ENCODE measurements at places on chromosomes 6 and 20.

- DNase-seq, result no peak
Observed at GRCh38 chr6:154001494-154002285, 37.4 kb upstream of the OPRM1 start.

DNA sequence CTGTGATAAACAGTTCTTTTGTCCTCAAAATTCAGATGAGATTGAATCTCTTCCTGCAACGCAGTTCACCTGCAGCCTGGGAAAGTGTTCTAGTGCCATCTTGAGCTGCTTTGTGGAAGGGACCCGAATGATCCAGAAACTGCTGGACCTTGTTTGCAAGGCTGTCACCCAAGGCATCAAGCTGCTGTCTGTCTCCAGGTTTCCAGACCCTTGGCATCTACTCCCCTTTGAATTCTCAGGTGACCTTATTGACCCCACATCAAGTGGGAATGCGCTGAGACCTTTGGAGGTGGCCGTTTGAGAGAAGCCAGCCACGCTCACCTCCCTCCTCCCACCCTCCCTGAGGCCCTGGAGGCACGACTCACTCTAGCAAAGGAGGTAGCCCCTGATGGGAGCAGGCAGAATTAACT, 112.5 kb downstream of the EDN3 start:
- DNase-seq, result no peak

- DNase-seq, result no peak
Observed at GRCh38 chr6:13066820-13067219, 261.5 kb downstream of the TBC1D7 start.

GRCh38 chr6:160238761-160239751, 19.6 kb downstream of the SLC22A2 start:
- no peak for DNase-seq

GRCh38 chr6:106037060-106037459, 49.1 kb upstream of the PRDM1 start:
- DNase-seq, result no peak

DNA sequence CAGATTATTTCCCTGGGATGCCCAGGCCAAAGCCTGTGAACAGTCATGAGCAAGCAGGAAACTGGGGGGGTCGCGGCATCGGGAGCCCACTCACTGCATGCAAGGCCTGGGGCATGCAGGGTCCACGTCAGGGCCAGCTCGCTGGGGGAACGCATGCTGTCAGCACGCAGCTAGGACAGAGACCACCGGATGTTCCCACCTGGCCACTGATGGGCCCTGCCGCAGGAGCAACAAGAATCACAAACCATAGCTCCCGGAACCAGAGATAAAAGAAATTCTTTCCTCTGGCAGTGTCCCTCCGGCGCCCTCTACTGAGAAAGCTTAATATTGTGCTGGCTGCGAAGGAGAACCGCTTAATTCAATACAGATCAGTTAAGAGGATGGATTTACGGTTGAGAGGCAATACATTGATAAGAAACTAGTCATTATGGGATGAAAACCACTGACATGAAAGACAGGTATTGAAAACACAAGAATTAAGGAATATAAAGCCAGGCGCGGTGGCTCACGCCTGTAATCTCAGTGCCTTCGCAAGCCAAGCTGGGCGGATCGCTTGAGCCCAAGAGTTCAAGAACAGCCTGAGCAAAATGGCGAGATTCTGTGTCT, 32.6 kb downstream of the C6orf15 start:
- DNase-seq, result peak; percentile 66

DNA sequence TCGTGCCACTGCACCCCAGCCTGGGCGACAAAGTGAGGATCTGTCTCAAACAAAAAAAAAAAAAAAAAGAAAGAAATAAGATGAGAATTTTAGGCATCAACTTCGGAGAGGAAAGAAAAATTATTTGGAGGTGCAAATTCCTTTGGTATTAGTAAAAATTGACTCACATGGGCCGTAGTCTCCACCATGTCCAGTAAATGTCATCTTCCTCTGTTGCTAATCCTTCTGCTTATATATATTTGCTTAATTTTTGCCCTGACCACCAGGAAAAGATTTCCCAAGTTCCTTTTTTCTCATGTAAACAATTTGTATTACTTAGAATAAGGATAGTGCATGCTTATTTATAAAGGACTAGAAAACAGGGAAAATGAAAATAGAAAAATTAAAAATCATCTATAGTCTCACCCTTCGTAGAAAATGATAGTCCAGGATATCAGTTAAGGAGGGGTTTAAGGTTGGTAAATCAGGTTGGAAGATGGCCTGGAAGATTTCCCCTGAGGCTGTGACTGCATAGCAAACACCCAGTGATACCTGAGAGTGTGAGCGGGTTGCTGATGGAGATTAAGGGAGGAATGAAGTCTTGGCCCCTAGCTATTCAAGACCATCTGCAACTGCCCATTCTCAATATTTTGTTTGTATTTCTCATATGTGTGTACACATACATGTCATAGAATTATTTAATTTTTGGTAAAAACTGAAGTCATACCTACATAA, 240.8 kb downstream of the ZNF217 start:
- DNase-seq, result no peak

DNA sequence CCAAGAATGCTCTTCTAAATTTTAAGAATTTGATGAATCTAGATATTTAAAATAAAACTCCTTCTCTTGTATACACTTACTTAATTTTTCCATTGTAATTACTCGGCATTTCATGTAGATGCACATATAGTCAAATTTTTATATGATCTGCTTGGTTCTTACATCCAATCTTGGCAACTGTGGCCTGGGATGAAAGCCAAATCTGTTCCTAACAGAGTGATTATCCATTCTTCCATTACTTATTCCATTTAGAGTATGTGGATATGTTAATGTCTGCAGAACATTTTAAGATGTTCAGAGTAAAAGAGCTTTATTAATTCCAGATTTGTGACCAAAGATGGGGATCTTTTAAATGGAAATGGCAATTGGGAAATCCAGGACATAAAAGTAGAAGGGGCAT, 144.1 kb upstream of the PDE7B start:
- no peak for DNase-seq

DNA sequence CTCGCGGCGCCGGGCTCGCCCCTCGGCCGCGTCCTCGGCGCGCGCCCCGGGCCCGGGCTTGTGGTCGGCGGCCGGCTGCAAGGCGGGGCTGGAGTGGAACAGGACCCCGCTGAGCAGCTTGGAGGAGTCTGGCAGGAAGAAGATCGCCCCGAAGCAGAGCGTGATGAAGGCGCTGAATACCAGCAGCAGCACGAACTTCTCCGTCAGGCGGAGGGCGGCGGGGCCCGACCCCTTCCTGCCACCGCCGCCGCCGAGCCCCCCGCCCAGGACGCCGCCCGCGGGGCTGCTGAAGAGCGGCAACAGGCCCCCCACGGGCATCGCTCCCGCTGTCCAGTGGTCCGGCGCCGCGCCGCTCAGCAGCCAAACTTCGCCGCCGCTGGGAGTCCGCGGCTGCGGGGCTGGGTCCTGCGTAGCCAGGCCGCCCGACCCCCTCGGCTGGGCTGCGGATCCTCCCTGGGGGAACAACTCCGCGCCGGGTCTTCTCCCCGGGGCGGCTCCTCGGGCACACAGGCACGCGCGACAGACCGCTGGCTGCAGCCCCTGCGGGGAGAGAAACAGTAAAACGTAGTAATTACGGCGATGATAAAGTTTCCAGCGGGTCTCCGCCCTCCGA, 707 bp downstream of the MAN1A1 start:
- DNase-seq, result peak; percentile 65

- DNase-seq, result no peak
Observed at GRCh38 chr20:52922436-52922835, 49.7 kb upstream of the TSHZ2 start.

- no peak for DNase-seq
Observed at GRCh38 chr6:51477711-51478311, 609.6 kb downstream of the PKHD1 start.

Data from HEK293T (cell line).